ENCODE measurements at places on chromosomes 11 and 22.

DNA sequence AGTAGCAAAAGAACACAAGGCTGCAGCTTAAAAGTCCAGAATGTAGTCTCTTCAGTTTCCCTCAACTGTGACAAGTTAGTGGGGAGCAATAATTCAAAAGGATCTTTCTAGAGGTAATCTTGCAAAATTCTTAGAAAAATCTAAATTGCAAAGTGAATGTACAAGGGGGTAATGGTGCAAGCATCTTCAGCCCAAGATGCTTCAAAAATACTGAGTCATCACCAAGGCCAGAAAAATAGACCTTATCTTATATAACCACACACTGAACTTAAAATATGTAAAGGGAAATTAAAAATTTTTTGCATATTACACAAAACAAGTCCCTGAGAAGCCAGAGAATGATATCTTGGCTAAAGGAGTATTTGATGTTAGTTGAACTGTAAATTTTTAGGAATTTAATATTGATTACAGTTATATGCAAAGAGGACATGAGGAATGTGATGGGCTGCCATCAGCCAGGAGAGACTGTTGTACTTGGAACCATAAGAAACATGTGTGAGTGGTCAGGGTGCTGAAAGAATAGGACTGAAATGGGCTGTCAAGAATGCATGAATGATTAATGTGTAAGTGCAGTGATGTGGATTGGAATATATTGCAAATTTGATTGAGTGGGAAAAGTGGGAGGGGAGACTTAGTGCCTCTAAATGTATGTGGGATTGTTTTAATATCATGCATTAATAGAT is 85.7 kb upstream of the LIN7C start:
- DNase-seq: no peak

DNA sequence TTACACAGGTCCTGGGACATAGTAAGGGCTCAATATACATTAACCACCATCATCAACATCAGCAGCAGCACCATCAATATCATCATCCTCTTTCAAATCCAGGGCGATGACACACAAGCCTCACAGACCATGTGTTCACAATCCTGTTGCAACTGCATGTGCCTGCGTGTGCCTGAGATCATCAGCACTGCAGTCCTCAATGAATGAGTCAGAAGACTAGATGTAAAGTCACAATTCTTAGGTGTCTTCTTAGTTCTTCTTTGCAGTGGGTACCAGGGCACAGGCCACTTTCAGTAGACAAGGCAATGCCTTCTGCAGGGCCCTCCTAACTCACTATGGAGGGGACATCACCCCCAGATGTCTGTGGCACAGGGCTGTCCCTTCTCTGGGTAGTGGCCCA is 111.1 kb downstream of the MYO18B start:
- no peak for DNase-seq

DNA sequence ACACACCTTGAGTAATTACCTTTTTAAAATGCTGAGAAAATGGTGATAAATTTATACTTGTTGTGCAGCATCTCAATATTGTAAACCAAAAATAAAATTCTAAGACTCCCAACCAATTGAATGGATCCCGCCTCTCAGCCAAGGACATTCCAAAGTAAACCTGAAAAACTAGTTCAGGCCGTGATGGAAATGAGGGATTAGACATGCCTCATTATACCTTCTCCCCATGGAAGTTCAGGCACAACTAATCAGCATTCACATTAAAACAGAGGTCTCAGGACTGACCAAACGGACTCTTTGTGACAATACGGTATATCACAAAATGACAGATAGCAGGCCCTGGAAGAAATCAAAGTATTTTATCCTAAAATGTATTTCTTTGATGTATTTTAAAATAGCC is 907.4 kb upstream of the RAG2 start:
- no peak for DNase-seq

DNA sequence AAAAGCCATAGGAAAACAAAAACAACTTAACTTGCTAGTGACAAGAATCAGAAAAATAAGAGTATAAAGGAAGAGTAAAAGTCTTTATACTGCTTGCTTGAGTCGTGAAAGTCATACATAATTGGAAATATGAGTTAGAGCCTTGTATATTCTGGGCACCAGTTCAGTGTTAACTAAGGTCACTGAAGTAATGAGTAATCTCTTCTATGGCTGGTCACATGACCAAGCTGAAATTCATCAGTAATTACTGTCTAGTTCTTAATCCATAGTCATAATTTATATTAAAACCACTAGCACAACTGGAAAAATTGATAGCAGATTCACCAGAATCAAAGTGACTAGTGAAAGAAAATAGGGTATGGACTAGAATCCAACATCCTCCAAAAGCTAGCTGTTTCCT is 84.4 kb upstream of the SLC5A12 start:
- DNase-seq: no peak

GRCh38 chr11:69854713-69855112 is 35.5 kb upstream of the FGF3 start:
- no peak for DNase-seq

DNA sequence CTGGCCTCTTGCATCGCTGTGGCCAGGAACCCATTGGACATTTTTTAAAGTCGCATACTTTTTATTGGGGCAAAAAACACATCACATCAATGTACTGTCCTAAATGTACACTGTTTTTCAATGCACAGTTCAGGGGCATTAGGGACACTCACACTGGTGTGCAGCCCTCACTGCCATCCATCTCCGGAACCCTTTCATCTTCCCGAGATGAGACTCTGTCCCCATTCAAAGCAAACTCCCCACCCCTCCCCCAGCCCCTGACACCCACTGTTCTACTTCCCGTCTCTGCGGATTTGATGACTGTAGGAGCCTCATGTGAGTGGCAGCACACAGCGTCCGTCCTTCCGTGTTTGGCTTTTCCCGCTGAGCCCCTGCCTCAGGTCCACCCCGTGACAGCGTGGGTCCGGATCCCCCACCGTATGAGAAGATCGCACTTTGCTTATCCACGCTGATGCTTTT is 41.8 kb upstream of the TH start:
- DNase-seq: peak; percentile 33

DNA sequence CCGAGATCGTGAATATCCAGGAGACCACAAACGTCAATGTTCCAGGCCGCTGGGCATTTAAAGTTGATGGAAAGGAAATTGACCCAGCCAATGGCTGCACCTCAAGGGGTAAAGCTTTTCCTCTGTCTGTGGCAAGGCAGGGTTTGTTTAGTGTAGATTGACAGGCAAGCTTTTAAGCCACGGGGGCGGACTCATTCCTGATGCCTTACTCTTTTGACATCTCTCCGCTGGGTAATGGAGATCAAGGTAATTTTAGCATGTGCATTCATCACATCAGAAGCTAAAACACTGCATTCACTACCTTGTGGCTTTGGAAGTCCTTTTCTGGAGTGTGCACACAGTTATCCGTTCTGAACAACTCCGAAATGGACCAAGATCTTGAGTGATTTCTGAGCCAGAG is 12.6 kb downstream of the TECTA start:
- no peak for DNase-seq

DNA sequence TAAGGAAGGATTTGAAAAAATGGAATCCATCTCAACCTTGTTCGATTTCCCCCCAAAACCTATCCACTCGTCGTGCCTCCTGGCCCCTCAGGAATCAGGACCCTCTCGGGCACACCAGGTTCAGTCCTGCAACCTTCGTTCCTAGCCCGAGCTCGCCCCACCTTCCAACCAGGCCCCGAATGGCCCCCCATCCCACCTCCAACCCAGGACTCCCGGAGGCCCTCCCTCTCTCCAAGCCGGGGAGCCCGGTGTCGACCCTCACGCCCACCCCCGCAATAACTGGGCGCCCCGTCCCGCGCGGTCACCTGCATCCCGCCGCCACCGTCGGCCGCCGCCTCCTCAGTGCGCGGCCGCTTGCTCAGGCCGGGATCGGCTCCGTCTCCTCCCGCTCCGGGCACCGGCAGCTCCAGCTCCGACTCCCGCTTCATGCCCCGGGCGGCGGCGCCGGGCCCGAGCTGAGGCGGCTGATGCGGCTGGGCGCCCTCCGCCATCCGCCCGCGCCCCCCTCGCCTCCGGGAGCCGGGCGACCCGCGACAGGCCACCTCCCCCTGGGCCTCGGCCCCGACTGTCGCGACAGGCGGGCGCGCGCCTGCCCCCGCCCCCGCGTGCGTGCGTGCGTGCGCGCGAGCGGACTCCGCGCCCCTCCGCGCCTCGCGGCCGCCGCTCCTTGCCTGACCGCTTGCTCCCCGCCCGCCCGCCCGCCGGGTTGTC is 534 bp downstream of the RBFOX2 start:
- DNase-seq: no peak

DNA sequence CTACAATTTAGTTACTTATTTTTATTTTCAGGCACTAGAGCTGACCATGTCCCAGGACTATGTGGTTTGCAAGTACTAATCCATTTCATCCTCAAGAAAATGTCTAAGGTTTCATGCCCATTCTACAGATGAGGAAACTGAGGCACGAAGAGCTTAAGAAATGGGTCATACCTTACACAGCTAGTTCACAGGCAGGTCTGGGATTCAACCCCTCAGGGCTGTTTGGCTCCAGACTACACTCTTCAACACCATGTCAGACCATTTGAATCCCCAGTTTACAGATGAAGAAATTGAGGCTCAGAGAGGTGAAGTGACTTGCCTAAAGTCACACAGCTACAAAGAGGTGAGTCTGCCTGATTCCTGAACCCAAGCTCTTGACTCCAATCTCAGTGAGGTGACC is 144.1 kb downstream of the MIAT start:
- DNase-seq: no peak

DNA sequence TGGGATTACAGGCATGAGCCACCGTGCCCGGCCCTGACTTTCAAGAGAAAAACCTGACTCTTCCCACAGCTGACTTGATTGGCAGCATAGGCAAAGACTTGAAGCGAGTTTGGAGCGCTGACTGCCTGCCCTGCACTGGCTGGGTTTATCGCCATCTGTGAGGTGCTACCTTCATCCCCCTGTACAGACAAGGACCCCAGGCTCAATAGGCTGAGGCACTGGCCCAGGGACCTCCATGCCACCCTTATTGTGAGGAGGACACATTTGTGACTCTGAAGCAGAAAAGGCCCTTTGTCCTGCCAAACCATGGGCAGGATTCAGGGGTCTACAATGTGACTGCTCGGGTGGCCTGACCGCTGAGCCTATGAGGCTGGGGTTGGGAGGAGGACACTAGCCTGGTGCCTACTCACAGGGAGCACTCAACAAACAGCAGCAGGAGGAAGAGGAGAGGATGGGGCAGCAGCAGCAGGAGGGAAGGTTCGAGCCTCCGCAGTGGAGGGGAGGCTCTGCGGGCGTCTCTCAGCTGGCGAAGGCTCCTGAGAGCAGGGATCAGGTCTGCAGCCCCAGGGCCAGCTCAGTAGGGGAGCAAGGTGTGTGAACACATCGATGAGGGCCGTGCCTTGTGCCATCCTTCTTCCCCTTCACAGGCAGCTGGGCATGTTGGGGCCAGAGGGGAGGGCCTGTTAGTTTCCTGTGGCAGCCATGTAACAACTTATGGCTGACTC is 72.9 kb upstream of the WNT7B start:
- no peak for DNase-seq

DNA sequence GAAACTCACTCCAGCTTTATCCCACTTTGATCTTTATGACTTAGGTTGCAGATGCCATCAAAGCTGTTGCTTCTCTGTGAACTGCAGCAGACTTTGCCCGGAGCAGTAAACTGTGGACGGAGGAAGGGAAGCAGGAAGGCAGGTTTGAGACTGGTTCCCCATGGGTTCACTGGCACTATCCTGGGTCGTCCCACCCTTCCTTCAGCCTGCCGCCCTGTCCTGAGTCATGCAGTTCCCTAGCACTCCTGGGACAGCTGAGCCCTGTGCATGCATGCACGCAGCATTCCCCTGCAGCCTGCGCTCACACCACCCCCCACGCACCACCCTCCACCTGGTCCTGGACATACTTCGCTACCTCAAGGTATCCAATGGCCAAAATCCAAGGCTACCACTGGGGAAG is 23.5 kb upstream of the P2RY2 start:
- DNase-seq: no peak

GRCh38 chr11:67538823-67539505 is 15.7 kb upstream of the CABP2 start:
- DNase-seq: no peak

DNA sequence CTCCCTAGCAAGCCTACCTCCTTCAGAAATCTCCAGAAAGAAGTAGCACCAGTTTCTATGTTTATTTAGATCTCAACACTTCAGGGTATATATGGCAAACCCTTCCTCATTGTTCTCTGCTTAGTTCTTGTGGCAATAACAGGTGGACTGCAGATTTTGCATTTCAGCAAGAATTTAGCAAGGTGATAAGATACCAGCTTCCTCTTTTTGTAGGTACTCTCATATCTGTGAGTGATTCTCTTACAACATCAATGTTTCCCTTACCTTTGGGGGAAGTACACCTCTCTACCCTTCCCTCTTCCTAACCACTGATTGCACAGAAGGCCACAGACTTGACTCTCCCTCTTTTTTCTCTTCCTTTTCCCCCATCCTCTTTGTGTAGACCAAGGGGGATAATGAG is 230.9 kb upstream of the SESN3 start:
- no peak for DNase-seq

GRCh38 chr22:25148149-25148691 is 51.4 kb upstream of the CRYBB3 start:
- DNase-seq: no peak

- no peak for DNase-seq
These were observed 41.4 kb downstream of the TTC17 start for GRCh38 chr11:43399983-43400630.

- DNase-seq: no peak
These were observed 123.0 kb downstream of the TRIM44 start for GRCh38 chr11:35785287-35786167.

DNA sequence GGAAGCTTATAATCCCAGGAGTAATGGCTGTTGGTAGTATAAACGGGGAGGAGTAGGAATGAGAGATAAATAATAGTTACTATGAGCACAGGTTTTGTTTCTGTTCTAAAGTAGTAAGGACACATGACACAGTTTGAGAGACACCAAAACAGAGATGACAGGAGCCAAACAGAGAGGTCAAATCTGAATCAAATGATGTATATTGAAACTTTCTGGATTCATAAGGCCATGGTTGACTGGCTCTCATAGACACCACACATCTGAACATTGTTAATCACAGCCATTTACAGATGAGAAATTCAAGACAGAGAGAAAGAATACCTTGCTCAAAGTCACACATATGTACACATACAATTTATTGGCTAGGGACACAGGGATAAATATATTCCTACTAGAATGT is 63.4 kb upstream of the UCP3 start:
- DNase-seq: no peak

GRCh38 chr11:119126675-119127268 is 5.4 kb downstream of the HINFP start:
- DNase-seq: no peak

- DNase-seq: no peak
These were observed 33.3 kb upstream of the RAB1B start for GRCh38 chr11:66235141-66235540.

DNA sequence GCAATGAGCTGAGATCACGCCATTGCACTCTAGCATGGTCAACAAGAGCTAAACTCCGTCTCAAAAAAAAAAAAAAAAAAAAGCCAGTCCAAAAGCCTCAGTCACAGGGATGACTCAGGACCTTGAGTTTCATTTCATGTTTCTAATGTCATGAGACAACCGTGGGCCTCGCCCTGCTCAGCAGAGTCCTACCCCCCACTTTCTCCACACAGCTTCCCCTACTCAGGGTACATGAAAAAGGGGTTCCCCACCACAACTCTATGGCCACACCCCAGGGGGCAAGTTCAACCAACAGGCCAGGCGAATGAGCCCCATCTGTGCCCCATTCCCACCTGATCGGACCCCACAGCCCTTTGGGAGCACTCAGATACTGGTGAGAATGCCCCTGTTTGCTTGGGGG is 24.3 kb upstream of the ADA2 start:
- DNase-seq: no peak

GRCh38 chr22:49090853-49091135 is 736.9 kb downstream of the BRD1 start:
- DNase-seq: no peak

GRCh38 chr11:104529213-104529612 is 365.3 kb upstream of the PDGFD start:
- no peak for DNase-seq

Data from activated naive CD4-positive, alpha-beta T cell treated with Interleukin-2 at 50 U/mL for 16 hours (primary cell).